ENCODE measurements at places on chromosomes 13 and 19.

GRCh38 chr19:47381653-47382279 lies 32.7 kb downstream of the DHX34 start:
- no peak for DNase-seq

DNA sequence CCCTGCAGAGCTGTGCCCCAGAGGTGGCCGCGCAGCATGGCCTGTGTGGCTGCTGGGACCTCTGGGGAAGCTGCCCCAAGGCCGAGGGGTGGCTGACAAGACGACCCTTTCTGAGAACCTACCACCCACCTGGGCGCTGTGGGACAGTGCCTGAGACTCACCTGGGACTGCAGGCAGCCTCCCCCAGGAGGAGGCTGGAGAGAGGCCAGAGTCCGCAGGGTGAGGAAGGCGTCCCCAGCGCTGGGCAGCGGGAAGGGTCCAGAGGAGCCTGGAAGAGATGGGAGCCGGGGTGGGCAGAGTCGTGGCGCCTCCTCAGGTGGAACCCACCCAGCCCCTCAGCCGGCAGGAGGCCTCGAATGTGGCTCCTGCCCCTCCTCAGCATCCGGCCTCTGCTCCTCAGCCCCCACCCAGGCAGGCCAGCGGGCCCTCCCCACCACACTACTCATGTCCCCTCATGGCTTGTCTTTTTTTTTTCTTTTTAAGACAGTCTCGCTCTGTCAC lies 25.3 kb downstream of the CILP2 start:
- DNase-seq, result no peak

- DNase-seq, result no peak
These were observed 74.7 kb upstream of the TSHZ3 start for GRCh38 chr19:31423896-31424295.

GRCh38 chr19:31723101-31723500 lies 373.9 kb upstream of the TSHZ3 start:
- no peak for DNase-seq

DNA sequence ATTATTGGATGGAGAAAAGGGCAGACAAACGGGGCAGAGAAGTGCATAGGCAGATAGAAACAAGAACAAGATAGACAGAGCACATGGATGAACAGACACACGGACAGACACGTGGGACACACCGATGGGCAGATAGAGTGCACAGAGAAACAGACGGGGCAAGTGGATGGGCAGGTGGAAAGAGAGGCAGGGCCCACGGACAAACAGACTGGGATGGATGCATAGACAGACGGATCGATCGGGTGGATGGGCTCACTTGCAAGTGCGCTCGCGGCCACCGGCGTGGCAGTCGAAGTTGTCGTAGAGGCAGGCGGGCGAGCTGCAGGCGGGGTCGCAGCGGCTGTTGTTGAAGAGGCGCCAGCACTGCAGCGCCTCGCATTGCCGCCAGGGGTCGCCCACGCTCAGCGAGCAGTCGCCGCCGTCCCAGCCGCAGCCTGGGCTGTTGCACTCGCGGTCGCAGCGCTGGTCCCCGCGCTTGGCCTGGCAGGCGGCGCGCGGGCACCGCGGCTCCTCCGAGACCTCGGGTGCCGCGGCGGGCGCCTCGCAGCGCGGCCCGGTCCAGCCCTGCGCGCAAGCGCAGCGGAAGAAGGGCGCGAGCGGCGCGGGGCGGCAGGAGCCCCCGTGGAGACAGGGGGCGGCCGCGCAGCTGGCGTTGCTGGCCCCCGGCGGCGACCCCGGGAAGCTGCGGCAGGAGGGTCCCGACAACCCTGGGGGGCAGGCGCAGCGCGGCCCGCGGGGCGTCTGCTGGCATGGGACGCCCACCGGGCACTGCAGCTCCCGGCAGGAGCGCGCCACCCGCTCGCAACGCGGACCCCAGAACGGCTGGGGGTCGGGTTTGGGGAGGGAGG lies 23.3 kb downstream of the NOTCH3 start:
- no peak for DNase-seq
